Fibroblast of lung (primary cell): ENCODE measurements at places on chromosomes 16 and 17.
A peak's percentile ranks its signal among the peaks of the same experiment; 100 is the strongest.

DNA sequence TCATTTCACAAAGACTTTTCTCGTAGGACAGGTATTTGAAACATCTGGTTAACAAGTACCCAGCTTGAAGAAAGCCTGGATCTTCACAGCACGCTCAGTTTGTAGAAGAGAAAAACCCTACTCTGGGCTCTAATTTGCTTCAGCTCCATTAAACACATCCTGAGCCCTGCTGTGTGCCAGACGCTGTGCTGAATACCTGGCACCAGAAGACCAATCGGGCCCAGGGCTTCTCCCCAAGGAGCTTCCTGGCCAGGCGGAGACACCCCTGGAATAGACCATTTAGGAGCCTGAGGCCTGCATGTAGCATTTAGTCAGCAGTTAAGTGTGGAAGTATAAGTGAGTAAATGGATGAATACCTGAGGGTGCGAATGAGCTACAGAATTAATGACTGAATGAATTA is 8.9 kb upstream of the ABAT start:
- DNase-seq = no peak

DNA sequence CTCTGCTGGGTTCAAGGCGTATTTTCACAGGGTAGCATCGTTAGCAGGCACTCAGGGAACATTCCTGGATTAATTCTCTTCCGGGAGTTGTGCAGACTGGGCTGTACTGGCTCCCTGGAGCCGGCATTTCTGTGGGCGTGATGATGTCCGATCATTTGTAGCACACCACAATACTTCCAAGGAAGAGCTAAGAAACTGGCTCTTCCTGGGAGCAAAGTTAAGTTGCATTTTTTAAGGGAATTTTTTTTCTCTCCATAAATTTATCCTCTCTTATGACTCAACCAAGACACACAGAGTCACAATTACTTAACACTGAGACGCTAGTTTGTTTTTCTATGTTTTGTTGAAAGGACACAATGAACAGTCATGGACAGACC is 211.6 kb upstream of the FOXF1 start:
- peak; percentile 64 for DNase-seq

DNA sequence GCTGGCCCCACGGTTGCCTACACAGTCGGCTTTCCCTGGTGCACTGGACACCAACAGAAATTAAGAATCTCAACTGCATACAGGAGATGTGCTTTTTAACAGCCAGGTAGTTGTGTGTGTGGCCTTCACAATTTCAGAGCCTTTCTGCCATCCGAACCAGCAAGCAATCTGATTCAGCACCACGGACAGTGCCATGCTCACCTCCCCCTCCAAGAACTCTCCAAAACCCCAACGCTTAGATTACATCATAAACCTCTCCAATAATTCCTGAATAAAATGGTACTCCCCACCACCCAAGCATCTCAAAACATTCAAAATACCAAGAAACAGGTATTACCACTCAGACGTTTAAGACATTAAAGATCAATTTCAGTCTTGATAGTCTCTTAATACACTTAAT is 31.8 kb downstream of the USP7 start:
- DNase-seq = peak; percentile 69

GRCh38 chr16:49023050-49023449 is 258.6 kb downstream of the CBLN1 start:
- peak; percentile 86 for DNase-seq

DNA sequence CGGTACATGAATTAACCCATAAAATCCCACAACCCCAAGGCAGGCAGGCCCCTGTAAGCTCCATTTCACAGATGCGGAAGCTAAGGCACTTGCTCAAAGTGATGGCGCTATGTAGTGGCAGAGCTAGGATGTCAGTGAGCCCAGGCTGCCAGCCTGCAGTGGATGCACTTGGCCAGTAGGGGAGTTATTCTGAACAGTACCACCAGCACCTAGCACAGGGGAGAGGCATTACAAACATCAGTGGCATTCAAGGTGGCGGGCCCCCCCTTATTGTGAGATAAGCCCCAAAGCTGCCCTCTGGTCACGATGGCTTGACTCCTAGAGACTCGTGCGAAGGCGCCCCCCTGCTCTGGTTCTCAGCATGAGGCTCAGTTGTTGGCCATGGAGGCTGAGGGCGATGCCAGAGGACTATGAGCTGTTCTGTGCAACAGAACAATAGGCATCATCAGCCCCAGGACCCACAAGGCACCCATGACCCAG is 33.8 kb downstream of the GTF3C1 start:
- no peak for DNase-seq

- DNase-seq = no peak
Measured at GRCh38 chr16:81232740-81233367, 5.6 kb upstream of the BCO1 start.

- DNase-seq = no peak
Measured at GRCh38 chr17:69405096-69405495, 9.4 kb upstream of the MAP2K6 start.

- no peak for DNase-seq
Measured at GRCh38 chr16:78972006-78972405, 628.5 kb downstream of the MAF start.

DNA sequence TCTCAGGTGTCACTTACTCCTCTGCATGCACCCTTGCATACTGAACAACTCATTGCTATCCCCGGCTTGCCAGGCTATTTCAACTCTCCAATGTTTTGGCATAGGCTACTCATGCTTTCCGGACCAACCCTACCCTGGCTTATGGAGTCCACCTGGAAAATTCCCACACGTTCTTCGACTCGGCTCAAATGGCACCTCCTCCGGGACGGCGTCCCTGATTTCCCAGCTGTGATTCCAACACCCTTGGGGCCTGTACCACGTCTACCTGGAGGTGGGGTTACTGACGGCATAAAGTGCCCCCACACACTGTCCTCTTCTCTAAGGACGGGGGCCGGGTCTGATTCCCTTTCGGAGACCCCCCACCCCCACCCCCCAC is 498 bp downstream of the SMYD4 start:
- DNase-seq = peak; percentile 11

DNA sequence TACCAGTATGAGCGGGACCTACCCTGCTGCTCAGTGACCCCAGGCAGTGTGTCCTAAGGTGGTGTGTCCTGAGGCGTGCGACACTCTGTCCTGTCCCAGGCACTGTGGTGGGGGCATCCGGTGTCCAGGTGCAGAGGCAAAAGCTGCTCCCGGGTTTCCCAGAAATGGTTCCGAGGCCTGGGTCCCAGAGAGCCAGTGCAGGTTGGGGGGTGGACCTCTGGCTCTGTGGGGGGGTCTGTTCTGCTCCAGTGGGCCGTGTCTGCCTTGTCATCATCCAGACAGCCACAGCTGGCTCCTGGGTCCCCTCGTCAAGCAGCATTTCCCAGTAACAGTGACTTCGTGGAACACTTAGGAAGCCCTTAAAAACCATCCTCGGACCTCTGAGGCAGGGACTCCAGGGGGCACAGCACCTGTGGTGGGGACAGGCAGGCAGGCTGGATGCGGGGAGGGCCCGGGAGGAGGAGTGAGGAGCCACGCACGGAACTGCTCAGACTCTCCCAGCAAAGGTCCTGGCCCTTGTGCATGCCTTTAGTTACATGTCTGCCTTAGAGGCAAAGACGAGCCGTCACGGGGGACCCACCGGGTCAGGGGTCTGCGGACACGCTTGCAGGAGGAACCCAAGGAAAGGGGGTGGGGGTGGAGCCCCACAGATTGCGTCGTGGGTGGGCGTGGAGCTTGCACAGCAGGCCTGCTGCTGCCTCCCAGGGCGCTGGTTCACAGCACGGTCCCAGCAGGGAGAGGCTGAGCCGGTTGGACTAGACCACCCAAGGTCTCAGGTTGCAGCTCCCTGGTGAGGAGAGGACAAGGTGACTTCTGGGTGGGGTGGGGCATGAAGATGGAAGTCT is 5.6 kb downstream of the SLC16A3 start:
- DNase-seq = no peak

DNA sequence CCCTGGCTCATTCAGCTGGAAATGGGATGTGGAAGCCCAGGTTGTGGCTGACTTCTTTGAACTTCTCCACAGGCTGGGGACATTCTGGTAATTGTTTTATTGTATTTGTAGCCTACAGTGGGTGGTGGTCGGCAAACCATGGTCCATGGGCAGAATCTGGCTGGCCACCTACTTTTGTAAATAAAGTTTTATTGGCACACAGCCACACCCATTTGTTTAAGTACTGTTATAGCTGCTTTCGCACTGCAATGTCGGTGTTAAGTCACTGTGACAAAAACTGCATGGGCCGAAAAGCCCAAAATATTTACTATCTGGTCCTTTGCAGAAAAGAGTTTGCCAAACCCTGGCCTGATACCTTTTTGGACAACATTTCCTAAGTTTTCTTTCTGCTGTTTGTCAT is 86.2 kb downstream of the NTN1 start:
- DNase-seq = no peak

DNA sequence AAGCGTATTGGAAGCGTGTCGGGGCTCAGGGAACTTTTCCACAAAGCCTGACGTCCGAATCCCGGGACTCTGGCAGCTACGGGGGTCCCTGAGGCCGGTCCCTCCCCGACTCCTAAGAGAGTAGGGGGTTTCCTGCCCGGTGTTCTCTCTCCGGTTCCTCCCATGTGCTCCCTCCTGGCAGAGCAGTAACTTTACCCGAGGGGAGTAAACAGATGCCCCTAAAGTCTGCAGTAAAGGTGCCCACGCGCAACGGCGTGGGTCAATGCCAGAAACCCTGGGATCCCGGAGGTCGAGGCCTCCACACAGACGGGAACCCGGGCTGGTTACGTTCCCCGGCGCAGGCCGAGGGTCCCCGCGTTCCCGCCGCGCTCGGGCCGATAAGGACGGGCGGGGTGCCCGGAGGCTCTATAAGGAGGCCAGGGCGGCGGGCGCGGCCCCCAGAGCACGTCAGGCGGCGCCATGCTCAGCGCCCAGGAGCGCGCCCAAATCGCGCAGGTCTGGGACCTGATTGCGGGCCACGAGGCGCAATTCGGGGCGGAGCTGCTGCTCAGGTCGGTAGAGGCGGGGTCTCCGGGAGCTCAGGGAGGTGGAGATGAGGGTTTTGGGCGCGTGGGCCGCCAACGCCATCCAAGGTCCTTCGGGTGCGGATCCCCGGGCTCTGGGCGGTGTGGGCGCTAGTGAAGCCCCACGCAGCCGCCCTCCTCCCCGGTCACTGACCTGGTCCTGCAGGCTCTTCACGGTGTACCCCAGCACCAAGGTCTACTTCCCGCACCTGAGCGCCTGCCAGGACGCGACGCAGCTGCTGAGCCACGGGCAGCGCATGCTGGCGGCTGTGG is at the start of gene HBM:
Gene HBM, plus strand, starts transcription at position 440 of the 836 bp plus-strand sequence. Its CDS starts 20 bp downstream, at position 460.
- no peak for DNase-seq

- DNase-seq = peak; percentile 37
Measured at GRCh38 chr16:88329726-88330700, 52.7 kb upstream of the ZNF469 start.

DNA sequence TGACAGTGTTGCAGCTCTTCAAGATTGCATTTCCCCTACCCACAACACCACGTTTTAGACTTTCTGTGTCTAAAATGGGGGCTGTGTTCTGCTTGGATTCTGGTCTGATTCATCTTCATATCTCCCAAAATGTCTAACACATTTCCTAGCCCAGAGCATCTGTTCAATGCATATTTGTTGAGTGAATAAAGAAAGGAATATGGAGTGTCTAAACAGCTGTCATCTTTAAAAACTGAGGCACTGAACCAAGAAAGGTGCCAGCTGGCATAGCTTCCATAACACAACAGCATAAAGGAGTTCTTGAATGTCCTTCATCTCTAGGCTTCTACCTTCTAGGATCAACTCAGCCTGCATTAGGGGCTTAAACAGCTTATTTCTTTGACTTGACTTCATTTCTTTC is 67.4 kb downstream of the CDH11 start:
- DNase-seq = no peak

DNA sequence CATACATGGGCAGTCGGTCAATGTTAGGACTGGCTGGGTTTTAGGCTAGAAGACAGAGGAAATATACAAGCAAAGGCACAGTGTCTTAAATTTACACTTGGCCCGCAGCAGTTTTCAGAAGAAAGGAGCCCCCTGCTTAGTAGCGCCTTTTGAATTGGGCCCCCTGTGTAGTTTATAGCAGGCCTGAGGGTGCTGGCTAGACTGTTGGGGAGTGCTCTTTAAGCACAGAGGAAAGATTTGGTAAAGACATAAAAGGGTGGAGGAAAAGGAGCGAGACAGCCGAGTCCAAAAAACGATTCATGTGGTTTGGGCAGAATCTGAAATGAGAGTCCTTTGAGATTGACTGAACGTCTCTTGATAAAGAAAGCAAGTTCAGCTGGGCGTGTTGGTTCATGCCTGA is 10.6 kb downstream of the RMI2 start:
- DNase-seq = no peak

- DNase-seq = no peak
Measured at GRCh38 chr17:68461589-68461988, 4.3 kb upstream of the WIPI1 start.

- DNase-seq = peak; percentile 53
Measured at GRCh38 chr17:29256735-29257466, 10.2 kb downstream of the CRYBA1 start.

DNA sequence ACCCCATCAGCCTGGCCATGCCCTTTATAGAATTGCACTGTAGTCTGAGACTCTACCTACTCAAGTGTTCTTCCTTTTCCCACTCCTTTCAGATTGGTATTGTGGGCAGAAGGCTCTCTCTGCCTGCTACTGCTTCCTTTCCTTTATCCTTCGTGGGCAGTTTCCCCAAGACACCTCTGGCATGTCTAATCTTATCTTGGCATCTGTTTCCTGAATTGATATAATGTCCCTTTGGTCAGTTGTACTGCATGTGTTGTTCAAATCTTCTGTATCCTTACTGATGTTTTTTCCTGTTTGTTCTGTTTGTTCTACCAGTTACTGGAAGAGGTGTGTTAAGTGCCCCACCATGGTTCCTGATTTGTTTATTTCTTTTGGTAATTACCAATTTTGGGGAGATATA is 29.5 kb upstream of the MSI2 start:
- DNase-seq = no peak

- DNase-seq = no peak
Measured at GRCh38 chr17:36921095-36921851, 16.0 kb upstream of the LHX1 start.
